HAP-1 (cell line): ENCODE measurements at places on chromosomes 6 and 20.
A peak's percentile ranks its signal among the peaks of the same experiment; 100 is the strongest.

DNA sequence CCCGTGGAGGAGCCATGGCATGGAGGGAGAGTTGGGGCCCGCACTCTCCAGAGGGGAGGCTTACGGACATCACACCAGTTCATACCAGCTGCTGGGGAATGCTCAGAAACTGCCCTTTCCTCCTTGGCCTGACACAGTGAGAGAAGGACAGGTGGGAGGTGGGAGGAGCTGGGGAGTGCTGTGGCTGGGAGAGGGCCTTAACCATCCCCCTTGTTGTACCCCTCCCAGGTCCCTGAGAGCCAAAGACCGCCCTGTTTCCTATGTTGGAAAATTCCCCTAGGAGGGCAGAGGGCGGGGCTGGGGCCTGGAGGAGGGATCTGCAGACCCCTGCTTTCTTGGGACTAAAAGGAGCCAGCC is 24.1 kb downstream of the FOXP4 start:
- no peak for DNase-seq

DNA sequence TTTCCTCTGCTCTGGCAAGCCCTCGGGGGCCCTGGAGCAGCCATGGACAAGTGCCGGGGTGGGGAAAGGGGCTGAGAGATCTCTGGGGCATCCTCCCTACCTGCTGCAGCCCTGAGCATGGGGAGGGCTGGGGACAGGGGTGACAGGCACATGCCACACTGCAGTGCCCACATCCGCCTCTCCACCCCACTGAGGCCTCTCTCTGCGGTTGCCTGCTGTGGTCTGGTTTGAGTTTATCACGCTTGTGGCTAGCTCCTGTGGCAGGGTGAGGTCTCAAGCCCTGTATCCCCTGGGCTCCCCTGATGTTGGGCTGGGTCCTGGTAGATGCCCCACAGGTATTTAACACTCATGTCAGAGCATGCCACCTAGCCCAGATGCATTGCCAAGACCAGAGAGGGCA is 52.9 kb upstream of the MLN start:
- DNase-seq, result no peak

GRCh38 chr6:43714311-43715055 is 26.9 kb upstream of the MRPS18A start:
- no peak for DNase-seq

- DNase-seq, result no peak
These were observed 40.3 kb downstream of the PLCG1 start for GRCh38 chr20:41177636-41178035.

- DNase-seq, result no peak
These were observed 142.0 kb upstream of the GMDS start for GRCh38 chr6:2387445-2387844.

- DNase-seq, result no peak
These were observed 4.7 kb upstream of the SHLD1 start for GRCh38 chr20:5745416-5746030.

DNA sequence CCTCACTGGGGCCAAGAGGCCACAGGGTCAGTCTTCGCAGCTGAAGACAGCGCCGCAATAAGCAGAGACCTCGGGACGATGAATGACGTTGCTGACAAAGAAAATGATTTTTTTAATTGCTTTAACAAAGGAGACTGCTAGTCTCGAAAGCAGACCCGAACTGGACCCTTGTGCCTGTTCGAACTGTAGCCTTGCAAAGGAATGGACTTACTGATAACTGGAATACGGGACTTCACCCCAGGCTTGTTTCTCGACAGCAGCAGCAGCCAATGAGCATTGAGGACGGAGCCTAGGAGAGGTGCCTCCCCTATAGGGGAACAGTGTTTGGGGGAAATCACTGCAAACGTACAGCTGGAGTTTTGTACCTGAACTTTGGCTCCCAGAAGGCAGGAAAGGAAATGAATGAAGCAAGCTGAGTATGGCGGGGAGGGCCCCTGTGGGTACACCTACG is 1.3 kb upstream of the TAF4 start:
- no peak for DNase-seq

DNA sequence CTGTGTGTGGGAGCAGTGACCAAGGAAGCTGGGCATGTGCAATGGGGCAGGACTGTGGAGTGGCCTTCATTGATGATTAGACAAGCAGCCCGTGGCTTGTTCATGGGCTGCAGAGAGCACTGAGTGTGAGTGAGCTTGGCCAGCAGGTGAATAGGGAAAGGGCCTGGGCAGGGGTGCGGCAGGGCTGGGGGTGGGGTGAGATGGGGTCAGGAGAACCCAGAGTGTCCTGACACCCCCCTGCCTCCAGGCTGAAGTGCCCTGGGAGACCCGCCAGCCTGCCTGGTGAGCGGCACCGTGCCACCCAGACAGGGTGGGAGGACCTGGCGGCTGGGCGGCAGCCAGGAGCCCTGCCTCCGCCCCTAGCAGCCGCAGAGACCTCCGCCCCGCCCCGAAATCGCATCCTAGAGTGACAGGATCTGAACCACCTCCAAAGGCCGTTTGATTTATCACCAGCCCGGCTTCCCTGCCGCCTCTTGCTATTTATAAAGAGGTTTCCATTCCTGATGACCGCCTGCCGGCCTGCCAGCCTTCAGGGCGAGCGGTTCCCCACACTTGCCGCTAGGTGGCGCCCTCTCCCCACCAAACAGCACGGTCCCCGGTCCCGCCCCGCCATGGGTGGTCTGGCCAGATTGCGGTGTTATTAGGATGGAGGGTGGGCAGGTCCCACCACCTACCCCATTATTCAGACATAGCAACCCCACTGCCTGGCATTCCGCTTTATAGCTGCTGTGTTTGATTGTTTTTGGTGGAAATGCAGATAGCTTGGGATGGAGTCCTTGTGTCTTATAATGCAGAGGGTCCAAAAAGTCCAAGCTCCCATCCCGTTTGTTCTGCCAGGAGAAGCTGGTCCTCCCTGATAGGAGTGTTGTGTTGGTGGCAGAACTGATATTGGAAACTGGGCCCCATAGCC is 3.5 kb downstream of the MYLK2 start:
- peak; percentile 65 for DNase-seq

GRCh38 chr20:42432496-42433334 is 757.0 kb downstream of the PTPRT start:
- DNase-seq, result no peak

DNA sequence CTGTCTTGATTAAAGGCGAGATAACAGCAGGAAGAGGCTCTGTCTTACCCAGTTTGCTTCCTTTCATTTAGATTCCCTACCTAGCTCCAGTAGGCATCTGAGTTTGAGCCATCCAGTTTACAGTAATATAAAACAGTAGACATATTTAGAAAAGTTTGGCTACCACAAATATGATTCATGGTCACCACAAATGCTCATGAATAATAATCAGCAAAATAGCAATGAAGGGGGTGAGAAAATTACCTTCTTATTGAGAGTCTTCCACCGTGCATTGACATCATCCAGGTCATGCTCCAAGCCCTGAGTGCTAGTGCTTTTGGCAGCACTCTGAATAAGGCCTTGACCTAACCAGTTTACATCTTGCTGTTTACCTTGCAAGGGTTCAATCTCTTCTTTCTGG is 106.2 kb downstream of the DST start:
- DNase-seq, result no peak
